Activated naive CD4-positive, alpha-beta T cell treated with anti-CD3 and anti-CD28 coated beads, Interleukin-2, amount 10 ng/mL, durations not matched to agents 7 days and 5 days (primary cell): ENCODE measurements at places on chromosomes 1 and 21.
A peak's percentile ranks its signal among the peaks of the same experiment; 100 is the strongest.

DNA sequence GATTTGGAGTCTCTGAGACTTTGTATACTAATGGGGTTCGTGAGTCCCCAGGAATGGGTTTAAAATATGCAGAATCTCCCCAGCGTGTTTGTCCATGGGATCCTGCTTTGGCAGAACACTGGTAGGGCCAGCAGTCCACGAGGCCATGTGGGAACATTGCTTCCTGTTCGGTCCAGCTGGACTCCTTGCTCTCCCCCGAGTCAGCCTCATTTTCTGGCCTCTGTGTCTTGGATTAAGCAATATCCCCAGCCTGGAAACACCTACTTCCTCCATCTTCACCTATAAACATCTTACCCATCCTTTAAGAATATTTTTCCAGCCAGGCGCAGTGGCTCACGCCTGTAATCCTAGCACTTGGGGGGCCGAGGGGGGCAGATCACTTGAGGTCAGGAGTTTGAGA is 142.4 kb downstream of the NAV1 start:
- peaks cover 15% of the 10 kb centered on the region for H3K27me3 ChIP-seq
- H3K4me1 ChIP-seq = no peaks in the 10 kb centered on the region
- H3K4me3 ChIP-seq = no peak overlapping the region
- H3K27ac ChIP-seq = no peak overlapping the region
- DNase-seq = no peak

- H3K36me3 ChIP-seq = no peaks in the 10 kb centered on the region
- no peak overlapping the region for H3K4me3 ChIP-seq
- no peaks in the 10 kb centered on the region for H3K4me1 ChIP-seq
- no peak overlapping the region for H3K27ac ChIP-seq
- no peaks in the 10 kb centered on the region for H3K27me3 ChIP-seq
- DNase-seq = no peak
These were observed 195.7 kb upstream of the PTBP2 start for GRCh38 chr1:96525657-96526557.

DNA sequence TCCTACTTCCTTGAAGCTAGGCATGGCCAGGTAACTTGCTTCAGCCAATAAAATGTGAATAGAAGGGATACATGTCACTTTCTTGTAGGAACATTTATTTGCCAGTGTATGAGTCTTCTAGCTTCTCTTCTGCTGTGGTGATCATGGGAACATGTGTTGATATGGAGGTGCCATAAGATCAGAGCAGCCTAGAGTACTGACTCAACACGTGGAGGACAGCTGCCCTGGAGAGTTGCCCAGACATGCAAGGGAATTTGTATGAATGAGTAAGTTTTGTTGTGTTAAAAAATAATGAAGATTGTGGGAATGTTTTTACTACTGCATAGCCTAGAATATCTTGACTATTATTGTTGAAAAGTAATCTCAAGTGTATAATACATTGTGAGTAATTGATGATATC is 502.3 kb downstream of the NUF2 start:
- no peaks in the 10 kb centered on the region for H3K4me1 ChIP-seq
- no peak for DNase-seq
- H3K27ac ChIP-seq = no peak overlapping the region
- H3K36me3 ChIP-seq = no peaks in the 10 kb centered on the region
- no peaks in the 10 kb centered on the region for H3K27me3 ChIP-seq

GRCh38 chr1:82319546-82319945 is 518.8 kb downstream of the ADGRL2 start:
- no peak overlapping the region for H3K4me3 ChIP-seq
- no peaks in the 10 kb centered on the region for H3K4me1 ChIP-seq
- no peak for DNase-seq
- no peaks in the 10 kb centered on the region for H3K27me3 ChIP-seq

DNA sequence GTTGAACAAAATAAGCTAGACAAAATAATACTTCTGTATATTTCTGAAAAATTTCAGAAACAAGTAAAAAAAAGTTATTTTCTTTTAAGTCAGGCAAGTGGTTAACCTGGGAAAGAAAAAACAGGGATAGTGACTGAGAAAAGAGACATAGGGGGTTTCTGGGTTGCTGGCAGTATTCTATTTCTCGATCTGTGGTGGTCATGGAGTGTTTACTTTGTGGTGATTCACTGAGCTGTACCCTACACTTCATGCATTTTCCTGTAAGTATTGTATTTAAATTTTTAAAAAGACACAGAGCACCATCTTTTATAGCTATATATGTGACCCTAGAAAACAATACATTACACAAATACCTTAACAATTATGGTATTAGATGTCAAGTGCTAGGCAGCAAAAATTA is 58.2 kb downstream of the ZNF644 start:
- no peak overlapping the region for H3K4me3 ChIP-seq
- no peak overlapping the region for H3K27ac ChIP-seq
- DNase-seq = no peak

GRCh38 chr1:119318466-119319309 is 49.9 kb upstream of the HAO2 start:
- peaks cover 4% of the 10 kb centered on the region for H3K4me1 ChIP-seq
- DNase-seq = no peak
- H3K27ac ChIP-seq = no peak overlapping the region
- H3K4me3 ChIP-seq = no peak overlapping the region
- H3K27me3 ChIP-seq = peaks cover 3% of the 10 kb centered on the region

DNA sequence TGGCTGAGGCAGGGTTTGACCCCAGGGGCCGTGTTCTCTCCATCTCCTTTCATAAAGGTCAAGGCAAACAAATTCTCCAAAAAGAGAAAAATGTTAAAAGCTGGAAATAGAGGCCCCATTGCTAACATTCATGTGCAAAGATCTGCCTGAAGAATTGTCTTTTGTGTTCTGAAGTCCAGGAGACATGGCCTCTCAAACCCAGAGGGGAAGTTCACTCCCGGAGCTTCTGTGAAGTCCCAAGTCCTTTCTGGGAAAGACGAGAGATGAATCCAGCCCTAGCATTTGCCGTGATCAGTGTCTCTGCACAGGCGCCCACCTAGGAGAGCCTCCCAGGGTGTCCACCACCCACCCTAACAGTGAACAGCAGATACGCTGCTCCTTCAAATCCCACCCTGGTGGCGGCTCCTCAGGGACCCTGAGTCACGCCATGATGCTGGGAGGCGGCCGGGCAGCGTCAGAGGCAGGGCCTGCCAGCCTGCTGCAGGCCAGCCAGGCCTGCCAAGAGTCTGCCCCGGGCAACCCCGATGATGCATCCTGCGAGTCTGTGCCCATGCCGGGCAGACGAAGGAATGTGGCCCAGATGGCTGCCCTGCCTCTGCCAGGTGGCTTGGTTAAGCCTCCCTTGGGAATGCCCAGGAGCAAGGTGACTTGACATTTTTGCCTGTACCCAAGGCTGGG is 5.2 kb upstream of the C2CD2 start:
- peaks cover 9% of the 10 kb centered on the region for H3K4me1 ChIP-seq
- H3K27ac ChIP-seq = no peak overlapping the region
- H3K36me3 ChIP-seq = no peaks in the 10 kb centered on the region
- DNase-seq = no peak
- H3K4me3 ChIP-seq = no peak overlapping the region

GRCh38 chr1:24301785-24302175 is 17.4 kb upstream of the GRHL3 start:
- no peak overlapping the region for H3K27ac ChIP-seq
- H3K36me3 ChIP-seq = no peaks in the 10 kb centered on the region
- peaks cover 67% of the 10 kb centered on the region for H3K27me3 ChIP-seq
- no peak overlapping the region for H3K4me3 ChIP-seq

GRCh38 chr1:213376862-213377372 is 325.9 kb downstream of the RPS6KC1 start:
- no peaks in the 10 kb centered on the region for H3K36me3 ChIP-seq
- no peak overlapping the region for H3K4me3 ChIP-seq
- no peak overlapping the region for H3K27ac ChIP-seq

- H3K4me1 ChIP-seq = peaks cover 2% of the 10 kb centered on the region
- DNase-seq = no peak
- H3K36me3 ChIP-seq = peaks cover 19% of the 10 kb centered on the region
- no peak overlapping the region for H3K27ac ChIP-seq
- no peak overlapping the region for H3K4me3 ChIP-seq
These were observed 69.8 kb downstream of the MPZL1 start for GRCh38 chr1:167791281-167792187.

DNA sequence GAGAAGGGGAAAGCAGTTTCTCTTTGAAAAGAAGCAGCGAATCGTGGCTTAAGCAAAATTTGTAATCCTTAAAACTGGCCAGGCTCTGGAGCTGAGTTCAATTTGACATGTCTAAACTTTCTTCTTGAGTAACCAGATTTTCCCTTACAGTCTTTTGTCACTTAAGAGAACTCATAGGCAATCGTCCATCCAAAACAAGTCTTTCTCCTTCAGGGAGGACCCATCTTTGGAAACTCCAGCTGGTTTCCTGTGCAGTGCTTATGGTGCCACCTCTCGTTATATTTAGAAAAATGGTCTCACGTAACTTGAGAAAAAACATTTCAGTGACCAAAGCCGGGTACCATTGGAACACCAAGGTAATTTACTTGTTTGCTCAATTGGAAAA is 1.8 kb upstream of the PTTG1IP start:
- peaks cover 4% of the 10 kb centered on the region for H3K36me3 ChIP-seq
- H3K27ac ChIP-seq = peak overlapping the region; percentile 97

DNA sequence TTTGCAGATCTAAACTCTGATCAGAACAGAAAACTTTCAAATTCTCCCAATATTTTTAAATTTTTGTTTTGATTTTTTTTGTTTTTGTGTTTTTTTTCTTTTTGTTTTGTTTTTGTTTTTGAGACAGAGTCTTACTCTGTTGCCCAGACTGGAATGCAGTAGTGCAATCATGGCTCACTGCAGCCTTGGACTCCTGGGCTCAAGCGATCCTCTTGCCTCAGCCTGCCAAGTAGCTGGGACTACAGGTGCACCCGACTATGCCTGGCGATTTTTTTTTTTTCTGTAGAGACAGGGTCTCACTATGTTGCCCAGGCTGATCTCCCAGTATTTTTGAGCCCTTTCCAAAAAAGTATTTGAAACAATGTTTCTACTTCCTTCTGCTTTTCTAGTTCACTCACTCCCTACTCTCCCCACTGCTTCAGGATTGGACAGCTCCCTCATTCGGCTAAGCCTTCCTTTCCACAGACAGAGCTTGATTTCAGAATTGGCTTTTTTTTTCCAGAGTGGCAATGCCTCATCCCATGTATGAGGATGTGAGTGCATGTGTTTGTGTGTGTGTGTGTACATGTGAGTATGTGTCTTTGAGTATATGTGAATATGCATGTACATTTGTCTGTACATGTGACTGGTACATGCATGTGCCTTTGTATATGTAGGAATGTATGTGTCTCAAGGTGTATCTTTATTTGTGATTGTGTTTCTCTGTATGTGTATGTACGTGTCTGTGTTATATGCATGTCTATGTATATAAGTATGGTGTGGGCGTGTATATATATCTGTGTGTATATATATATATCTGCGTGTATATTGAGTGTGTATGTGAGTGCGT is 11.9 kb downstream of the LHX4 start:
- no peaks in the 10 kb centered on the region for H3K36me3 ChIP-seq
- no peak overlapping the region for H3K27ac ChIP-seq
- H3K27me3 ChIP-seq = peaks cover 81% of the 10 kb centered on the region

GRCh38 chr1:169904834-169905233 is 11.1 kb upstream of the SCYL3 start:
- no peak overlapping the region for H3K27ac ChIP-seq
- H3K27me3 ChIP-seq = peaks cover 4% of the 10 kb centered on the region
- H3K36me3 ChIP-seq = peaks cover 11% of the 10 kb centered on the region
- H3K4me3 ChIP-seq = no peak overlapping the region

DNA sequence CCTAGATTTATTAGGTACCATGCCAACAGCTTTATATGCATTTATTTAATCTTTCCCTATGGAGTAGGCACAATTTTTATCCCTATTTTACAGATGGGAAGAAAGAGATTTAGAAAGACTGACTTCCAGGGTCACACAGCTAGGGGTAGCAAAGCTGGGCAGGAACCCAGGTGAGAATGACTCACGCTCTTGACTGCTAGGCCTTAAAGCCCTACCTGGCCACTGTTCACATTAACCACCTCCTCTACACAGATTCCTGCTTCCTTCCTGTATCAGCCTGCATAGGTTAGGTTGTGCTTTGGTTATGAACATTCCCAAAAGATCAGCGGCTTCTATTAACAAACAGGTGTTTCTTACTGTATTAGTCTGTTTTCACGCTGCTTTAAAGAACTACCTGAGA is 53.2 kb downstream of the DNAJC6 start:
- no peaks in the 10 kb centered on the region for H3K4me1 ChIP-seq
- H3K27me3 ChIP-seq = no peaks in the 10 kb centered on the region
- H3K27ac ChIP-seq = no peak overlapping the region
